ENCODE measurements at places on chromosomes 1 and 21.

DNA sequence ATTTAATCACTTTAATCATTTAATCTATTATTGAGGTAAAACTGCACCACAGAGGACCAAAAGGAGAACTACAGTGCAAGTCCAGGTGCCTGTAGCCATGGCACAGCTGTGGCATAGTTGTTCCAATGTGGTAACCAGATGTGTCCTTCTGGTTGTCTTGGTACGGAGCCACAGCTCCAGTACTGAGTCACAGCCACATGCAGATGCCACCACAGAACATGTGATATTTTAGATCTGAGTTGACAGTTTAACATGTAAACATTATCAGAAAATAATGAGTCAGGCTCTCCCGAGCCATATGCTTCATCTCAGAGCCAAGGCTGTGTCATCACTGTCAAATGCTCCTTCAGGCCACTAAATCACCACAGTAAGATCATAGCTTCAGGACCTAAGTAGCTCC lies 56.4 kb upstream of the RGS7 start:
- no peak for DNase-seq

DNA sequence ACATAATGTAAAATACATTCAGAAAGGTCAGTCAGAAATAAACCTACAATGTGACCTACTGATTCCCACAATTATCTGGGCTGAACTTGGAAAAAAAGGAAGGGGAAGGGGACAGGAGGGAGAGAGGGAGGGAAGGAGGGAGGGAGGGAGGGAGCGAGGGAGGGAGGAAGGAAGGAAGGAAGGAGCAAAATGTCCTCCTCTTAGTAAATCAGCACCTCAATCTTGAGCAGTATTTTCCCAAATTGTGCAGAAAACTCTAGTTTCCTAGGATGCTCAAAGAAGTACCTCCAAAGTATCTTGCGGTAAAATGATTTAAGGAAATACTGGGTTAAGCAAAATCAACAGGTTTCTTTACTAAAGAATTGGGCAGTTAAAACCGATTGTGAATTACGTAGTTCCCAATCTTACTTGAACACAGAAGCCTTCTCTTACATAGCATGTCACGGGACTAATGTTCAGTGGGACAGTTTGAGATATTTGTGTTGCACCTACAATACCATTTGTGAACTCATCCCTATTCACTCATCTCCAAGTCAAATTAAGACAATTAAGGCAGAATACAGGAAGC lies 51.0 kb upstream of the ASPM start:
- no peak for DNase-seq

DNA sequence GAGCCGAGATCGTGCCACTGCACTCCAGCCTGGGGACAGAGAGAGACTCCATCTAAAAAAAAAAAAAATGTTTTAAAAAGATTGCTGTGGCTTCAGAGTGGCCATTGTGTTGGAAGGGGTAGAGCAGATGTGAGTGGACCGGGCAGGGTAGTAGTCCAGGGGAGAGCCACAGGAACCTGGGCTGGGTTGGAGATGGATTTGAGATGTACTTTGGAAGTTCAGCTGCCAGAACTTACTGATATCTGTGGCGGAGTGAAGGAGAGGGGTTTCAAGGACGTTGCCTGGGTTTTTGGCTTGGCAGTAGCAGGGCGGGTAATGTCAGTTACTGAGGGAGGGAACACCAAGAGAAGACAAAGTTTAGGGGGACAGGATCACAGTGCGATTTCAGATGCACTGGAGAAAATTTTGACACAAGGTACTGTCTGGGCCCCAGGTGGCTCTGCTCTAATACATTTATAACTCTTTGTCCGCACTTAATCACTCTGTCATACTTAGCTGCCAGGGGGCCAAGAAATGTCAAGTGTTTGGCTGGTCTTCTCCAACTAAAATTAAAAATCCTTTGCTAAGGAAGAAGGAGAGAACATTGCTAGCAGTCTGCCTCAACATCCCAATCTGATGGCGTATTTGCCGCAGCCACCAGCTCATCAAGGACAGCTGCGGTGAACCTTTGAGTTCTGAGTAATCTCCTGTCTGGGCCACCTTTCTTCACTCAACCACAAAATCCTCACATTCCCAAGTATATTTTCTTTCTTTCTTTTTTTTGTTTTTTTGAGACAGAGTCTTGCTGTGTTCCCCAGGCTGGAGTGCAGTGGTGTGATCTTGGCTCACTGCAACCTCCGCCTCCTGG lies 9.6 kb downstream of the EPHX1 start:
- no peak for DNase-seq

DNA sequence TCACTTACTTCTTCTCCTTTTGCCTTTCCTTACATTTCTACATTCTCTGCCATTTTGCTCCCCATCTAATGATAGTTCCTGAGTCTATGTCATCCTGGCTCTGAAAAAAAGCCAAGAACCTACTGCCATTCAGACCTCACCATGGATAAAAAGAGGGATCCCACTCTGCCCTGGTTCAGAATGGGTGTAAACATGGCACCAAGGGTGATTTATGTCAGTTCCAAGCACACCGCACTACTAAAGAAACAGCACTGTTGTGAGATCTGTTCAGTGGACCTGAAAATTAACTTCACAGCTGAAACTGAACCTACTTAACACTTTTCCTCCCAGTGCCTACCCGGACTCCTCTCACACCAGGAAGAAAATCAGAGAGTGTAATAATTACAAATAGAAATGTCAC lies 72.3 kb upstream of the NTPCR start:
- no peak for DNase-seq

DNA sequence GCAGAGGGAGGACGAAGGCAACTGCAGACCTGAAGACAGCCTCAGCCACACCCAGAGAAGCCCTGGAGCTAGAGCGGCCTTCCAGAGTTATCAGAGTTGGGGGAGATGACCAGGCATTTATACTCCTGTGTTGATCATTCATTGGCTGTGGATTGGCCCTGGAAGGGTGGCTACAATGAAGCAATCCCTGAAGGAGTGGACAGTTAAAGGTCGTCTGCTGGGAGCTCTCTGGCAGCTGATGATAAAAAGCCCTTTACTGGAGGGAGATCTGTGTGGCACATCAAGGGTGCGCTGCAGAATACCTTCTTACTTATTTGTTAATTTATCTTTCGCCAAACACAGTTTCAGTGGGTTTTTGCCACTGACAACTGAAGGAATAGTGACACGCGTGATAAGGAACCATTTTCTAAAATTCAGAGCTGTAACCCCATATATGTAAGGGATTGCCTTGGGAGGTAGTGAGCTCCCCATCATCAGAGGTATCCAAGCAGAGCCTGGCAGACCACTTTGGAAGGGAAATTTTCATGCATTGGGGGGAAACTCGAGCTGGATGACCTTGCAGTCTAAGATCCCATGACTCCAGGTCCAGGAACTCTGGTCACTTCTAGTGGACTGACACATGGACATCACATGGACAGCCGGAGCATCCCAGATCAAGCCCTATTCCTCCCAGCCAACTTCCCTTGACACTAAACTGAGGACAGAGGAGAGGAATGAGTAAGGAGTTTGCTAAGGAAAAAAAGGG lies 126.4 kb upstream of the GADD45A start:
- no peak for DNase-seq

DNA sequence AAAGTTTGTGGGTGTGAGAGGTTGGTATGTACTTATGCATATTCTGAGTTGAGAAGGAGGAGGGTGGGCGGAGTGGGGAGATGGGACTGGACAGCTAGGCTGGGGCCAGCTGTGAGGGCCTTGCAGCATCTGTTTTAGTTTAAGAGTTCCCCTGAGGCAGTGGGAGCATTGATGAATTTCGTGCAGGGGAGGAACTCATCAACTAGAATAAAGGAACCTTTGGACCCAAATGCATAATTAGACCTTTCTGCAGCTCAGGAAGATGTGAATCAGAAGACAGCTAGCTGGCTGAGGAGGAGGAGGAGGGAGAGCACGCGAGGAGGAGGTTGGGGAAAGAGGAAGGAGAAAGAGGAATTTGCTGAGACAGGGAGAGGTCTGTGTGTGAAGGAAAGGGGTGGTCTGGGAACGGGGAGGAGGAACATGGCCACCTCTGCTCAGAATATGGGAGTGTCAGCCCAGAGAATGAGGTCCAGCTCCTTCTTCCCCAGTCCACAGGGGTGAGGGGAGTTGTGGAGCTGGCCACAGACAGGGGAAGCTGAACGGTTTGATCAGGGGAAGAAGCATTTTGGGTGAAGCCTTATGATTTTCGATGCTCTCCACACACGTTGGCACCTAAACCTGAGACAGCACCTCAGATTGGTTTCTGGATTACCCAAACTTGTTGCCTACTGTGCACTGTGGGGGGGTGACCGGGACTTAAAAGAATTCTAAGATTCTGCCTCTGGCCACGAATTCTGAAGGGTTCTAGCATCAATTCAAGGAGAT lies 27.7 kb downstream of the MYOG start:
- no peak for DNase-seq

DNA sequence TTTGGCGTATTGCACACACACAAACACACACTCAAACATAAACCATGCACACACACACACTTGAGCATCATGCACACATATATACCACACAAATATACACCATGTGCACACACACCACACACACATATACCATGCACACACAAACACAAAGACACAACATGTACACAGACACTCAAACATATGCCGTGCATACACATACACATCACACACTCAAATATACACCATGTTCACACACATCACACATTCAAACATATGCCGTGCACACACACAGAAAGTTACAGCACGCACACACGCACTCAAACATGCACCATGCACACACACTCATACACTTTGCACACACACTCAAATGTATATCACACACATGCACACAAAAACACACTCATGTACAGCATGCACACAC lies 361.5 kb downstream of the CAMTA1 start:
- no peak for DNase-seq

- no peak for DNase-seq
These were observed 26.1 kb downstream of the SLC6A17 start for GRCh38 chr1:110176299-110176956.

GRCh38 chr1:25145775-25146393 lies 86.4 kb downstream of the SYF2 start:
- no peak for DNase-seq

- DNase-seq: no peak
These were observed 10.8 kb upstream of the AHDC1 start for GRCh38 chr1:27614625-27615344.

- no peak for DNase-seq
These were observed 73.4 kb downstream of the CEP350 start for GRCh38 chr1:180027949-180028445.

- no peak for DNase-seq
These were observed 4.2 kb downstream of the LY9 start for GRCh38 chr1:160800142-160800541.

DNA sequence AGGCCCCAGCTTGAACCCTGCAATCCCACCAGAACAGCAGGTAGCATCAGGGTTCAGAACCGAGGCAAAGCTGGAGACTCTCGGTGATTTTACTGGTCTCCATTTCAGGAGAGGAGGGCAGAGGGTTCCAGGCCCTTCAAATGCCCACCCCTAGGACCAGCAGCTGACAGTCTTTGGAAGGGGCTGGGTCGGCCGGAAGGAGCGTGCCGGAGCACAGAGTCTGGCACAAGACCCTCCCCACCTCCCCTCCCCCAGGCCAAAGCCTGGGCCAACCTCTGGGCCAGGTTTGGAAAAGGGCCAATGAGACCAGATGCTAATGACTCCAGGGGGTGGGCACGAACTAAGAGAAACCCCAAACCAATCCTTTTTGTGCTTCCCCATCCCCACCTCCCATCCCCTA lies 6.9 kb downstream of the FBXO2 start:
- no peak for DNase-seq

DNA sequence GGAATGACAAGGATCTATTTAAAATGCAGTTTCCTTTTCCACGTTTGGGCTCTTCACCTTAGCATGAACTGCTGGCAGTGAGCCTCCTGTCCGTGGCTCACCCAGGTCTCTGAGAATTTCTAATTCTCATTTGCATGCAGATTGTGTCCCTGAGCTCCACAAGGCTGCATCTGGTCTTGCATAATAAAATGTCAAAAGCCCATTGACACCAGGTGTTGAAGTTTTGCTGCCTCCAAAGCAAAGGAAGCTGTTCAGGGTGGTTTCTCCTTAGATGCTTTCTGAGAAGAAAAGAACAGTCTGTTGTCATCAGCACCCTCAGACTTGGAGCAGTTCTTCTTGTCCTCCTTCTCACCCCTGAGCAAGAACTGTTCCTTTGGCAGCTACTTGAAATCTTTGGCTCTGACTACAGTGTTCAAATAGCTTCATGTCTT lies 433.1 kb upstream of the KAZN start:
- DNase-seq: no peak

- no peak for DNase-seq
These were observed 98.8 kb downstream of the CCDC185 start for GRCh38 chr1:223492044-223492443.

- DNase-seq: no peak
These were observed 10.7 kb upstream of the CNR2 start for GRCh38 chr1:23923592-23924499.

GRCh38 chr1:38476850-38477178 lies 382.8 kb downstream of the RRAGC start:
- DNase-seq: no peak

DNA sequence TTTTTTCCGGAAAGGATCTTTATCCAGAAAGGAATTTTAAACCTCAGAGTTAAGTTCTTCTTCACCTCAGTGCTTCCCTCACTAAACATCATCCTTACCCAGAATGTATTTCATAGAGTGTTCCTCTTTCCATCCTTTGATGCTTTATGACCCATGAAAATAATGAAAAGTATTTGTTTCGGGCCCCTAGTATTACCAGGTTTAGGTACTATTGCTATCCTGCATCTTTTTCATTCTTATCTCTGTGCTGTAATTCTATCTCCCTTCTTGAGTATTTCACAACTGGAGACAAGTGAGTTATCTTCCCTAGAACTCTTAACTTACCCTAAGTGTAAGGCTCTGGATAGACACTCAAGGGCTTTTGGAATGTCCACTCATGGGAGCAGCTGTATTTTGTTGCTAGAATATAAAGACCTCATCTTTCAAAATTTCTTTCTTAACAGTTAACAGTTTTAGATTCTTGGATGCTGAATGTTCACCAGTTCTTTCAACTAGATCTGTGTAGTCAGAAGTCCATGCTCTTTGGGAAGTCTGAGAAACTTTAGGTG lies 26.2 kb downstream of the UCK2 start:
- no peak for DNase-seq

DNA sequence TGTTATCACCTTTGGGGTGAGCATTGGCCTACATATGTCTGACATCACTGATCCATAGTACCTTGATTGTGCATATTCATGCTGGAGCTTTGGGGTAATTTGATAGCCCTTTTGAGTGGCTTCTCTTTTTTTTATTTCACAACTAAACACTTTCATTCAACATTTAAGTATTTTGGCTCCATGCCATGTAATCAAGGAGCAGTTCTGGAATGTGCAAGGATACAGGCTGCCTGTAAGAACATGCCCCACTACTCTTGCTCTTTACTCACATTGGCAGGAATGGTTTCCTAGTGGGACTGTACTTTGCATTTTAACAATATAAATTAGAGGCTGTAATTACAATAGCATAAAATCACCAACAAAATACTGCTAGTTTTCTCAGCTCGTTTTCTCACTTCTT lies 300.7 kb upstream of the SPAG17 start:
- DNase-seq: no peak

GRCh38 chr1:228278432-228278941 lies 70.6 kb downstream of the OBSCN start:
- DNase-seq: no peak

GRCh38 chr1:119702384-119702783 lies 9.3 kb upstream of the PHGDH start:
- no peak for DNase-seq

- DNase-seq: no peak
These were observed 9.5 kb upstream of the SEMA4A start for GRCh38 chr1:156143765-156144489.
